ENCODE measurements at places on chromosomes 4 and X. TPM values are rescaled to one million over a fixed set of nuclear protein-coding genes. Genes with fewer than 3 reads are reported as not detected.

Gene TEX13C
- total RNA-seq, result not detected

Gene RBMX
- 206 TPM for total RNA-seq

Gene FGB
- total RNA-seq, result 4.2 TPM

Gene SHISA3
- 0.35 TPM for total RNA-seq

Gene TEX13B
- total RNA-seq, result not detected

Gene ASB12
- not detected for total RNA-seq

Gene PPP4R3C
- total RNA-seq, result not detected

Gene AFP
- not detected for total RNA-seq

Gene NXF2B
- total RNA-seq, result not detected

Gene SHROOM3
- total RNA-seq, result 0.33 TPM

Gene ZDHHC15
- 0.13 TPM for total RNA-seq

Gene PGK1
- total RNA-seq, result 201 TPM

Gene ADH7
- total RNA-seq, result not detected

Gene AKAP17A
- total RNA-seq, result 155 TPM

Gene DAPP1
- total RNA-seq, result 12.9 TPM

Gene TASL
- 1.8 TPM for total RNA-seq

Gene RBM10
- 38.0 TPM for total RNA-seq

Gene ACOX3
- total RNA-seq, result 15.8 TPM

Gene RHOXF2
- total RNA-seq, result 0.10 TPM

Gene S100P
- 3.8 TPM for total RNA-seq

Gene CLNK
- total RNA-seq, result 0.07 TPM

Gene BMP3
- 0.07 TPM for total RNA-seq

Gene TMPRSS11F
- not detected for total RNA-seq

Gene COL25A1
- not detected for total RNA-seq

Gene F9
- total RNA-seq, result 0.10 TPM

Gene ADH6
- total RNA-seq, result not detected

Gene APLN
- not detected for total RNA-seq

Gene ARHGAP36
- not detected for total RNA-seq

Gene GYPB
- not detected for total RNA-seq

Gene CT55
- not detected for total RNA-seq

Gene EOLA1
- 39.4 TPM for total RNA-seq

Gene AMBN
- total RNA-seq, result not detected

Gene POU3F4
- total RNA-seq, result not detected

Gene RAB33A
- total RNA-seq, result 6.1 TPM

Gene PARM1
- total RNA-seq, result 0.36 TPM

Gene COL4A6
- not detected for total RNA-seq

Gene VCX3A
- not detected for total RNA-seq

Gene SPINK2
- 2.0 TPM for total RNA-seq

Gene TMEM31
- total RNA-seq, result not detected

Gene SPANXB1
- total RNA-seq, result not detected

Gene SLITRK4
- not detected for total RNA-seq

Gene CPZ
- total RNA-seq, result not detected

Gene SERPINA7
- 0.16 TPM for total RNA-seq

Gene SHOX
- total RNA-seq, result not detected

Gene CXCL11
- total RNA-seq, result not detected

Gene CCNB3
- not detected for total RNA-seq

Gene NDST4
- total RNA-seq, result not detected

Gene DGKK
- total RNA-seq, result 0.09 TPM

Gene GASK1B
- total RNA-seq, result 0.41 TPM

Gene FAM149A
- 1.1 TPM for total RNA-seq

Gene LONRF3
- total RNA-seq, result 10.7 TPM

Gene ADRA2C
- total RNA-seq, result 0.18 TPM

Gene BMPR1B
- total RNA-seq, result 0.09 TPM

Gene MSX1
- not detected for total RNA-seq

Gene NSUN7
- 0.40 TPM for total RNA-seq

Gene MAGEB10
- not detected for total RNA-seq

Gene GLRA3
- total RNA-seq, result not detected

Gene SYNPO2
- 1.2 TPM for total RNA-seq

Measured in T-cell (primary cell).